LoVo (cell line): ENCODE measurements at places on chromosomes 2 and 18.

DNA sequence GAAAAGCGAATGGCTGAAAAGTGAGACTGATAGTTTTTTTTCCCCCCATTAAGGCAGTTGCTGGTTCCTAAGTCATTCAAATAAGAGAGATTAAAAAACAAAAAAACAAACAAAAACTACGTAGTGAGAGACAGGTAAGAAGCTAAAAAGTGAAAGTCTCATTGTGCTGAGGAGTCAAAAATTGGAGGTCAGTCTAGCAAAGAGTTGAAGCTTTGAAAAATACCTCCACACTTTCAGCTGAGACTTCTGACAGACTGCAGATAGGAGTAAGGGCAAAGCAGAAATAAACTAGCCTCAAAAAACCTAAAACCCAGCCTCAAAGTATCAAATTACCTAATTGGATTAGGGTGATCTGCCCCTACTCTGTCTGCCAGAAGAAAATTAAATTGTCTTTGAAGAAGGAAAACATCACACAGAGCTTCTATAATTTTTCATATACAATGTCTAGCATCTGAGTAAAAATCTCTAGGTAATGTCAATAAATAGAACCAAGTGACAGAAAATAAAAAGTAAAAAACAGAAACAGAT is 10.9 kb upstream of the EIF2AK3 start:
- DNase-seq, result no peak

DNA sequence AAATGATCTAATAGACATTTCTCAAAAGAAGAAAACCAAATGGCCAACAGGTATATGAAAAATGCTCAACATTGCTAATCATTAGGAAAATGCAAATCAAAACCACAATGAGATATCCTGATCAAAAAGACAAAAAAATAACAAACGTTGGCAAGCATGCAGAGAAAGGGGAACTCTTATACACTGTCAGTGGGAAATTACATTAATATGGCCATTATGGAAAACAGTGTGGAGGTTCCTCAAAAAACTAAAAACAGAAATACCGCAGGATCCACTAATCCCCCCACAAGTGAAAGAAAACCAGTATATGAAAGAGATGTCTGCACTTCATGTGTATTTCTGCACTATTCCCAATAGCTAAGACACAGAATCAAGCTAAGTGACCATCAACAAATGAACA is 57.7 kb upstream of the CTIF start:
- no peak for DNase-seq

DNA sequence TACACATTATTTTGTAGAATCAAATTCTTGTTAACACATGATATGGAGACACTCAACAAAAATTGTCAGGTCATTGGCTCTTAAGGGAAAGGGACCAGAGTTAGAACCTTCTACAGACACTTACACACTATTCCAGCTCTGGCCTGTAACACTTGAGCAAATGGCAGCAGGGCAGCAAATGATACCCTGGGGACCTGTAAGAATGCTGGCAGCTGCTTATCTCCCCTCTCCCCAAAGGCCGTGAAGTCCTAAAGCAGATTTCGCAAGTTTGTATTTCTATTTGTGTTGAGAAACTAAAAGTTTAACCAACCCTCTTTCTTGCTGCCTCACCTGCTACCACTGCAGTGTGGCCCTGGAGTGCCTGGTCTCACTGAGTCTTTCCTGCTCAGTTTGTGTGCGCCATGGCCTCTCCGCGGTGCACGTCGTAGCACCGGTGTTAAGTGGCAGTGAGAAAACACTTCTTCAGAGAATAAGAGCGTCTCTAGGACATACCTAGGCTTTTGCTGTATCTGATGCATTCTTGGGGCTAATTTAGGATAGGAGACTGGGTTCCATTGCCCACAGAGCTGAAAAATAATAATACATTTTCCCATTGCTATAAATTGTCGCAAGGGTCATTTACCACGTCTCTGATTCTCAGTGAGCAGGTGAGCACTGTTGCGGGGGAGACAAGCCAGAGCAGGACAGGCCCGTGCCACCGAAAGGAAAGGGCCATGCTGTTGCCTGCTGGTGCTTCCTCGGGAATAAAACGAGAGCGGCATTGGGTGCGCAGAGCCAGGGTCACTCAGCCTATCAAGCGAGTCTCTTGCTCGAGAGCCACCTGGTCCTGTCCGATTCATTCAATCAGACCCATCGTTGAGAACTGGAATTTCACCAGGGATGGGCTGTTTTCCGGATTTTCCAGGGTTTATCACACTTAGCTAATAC is 204.9 kb downstream of the PTGR3 start:
- no peak for DNase-seq

DNA sequence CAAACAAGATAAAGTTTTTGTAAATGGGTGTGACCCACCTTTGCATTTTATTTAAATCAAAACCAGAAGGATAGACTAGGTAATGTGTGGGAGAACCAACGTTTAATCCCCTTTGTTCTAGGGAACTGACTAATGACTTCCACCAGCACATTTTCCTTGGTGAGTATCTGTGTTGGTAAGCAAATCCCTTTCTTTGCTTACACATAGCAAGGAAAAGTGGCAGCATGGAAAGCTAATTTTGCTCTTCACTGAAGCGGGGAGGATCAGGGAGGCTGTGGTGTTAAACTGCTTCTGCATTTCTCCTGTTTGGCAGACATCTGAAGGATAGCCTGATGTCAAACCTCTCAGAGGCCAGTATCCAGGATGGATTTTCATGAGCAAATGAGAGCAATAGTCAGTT is 331.1 kb downstream of the PTPRM start:
- DNase-seq, result no peak

DNA sequence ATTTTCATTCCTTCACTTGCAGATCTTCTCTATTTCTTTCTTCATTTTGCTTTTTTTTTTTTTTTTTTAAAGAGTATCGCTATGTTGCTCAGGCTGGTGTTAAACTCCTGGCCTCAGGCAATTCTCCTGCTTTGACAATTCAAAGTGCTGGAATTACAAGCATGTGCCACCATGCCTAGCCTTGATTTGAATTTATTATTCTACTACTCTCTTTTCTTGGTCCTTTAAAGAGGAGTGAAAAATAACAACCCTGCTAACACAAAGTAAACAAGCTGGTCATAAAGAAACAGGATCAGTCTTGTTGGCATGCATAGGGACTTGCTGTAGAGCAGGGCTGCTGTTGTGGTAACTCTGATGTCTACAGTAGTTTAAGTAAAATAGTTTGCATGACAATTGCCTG is 1615.3 kb upstream of the ZEB2 start:
- DNase-seq, result no peak

DNA sequence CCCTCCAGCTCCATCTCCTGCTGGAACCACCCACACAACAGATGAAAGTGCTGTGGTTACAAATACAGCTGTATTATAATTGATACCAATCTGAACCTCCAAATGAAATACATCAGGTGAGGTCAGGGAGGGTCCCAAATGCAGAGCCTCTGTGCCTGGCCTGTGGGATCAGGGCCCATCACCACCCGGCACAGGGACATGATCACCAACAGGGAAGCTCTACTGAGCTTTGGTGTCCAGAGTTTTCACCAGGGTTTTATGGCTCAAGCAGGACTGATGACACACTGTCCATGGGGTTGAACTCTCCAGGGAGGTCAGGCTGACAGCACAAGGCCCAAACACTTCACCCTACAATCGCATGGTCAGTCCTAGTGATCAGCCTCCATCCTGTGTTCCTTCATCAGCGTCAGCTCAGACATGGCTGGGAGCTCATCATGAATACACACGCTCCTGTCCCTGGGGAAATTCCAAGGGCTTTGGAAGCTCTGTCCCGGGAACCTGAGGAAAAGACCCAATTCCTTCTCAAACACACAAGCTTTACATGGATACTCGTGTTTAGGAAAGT is 3.9 kb upstream of the PXDN start:
- DNase-seq, result no peak
